ENCODE measurements at places on chromosomes 7 and 10.

- DNase-seq, result no peak
These were observed 10.0 kb upstream of the DUSP5 start for GRCh38 chr10:110487411-110488331.

DNA sequence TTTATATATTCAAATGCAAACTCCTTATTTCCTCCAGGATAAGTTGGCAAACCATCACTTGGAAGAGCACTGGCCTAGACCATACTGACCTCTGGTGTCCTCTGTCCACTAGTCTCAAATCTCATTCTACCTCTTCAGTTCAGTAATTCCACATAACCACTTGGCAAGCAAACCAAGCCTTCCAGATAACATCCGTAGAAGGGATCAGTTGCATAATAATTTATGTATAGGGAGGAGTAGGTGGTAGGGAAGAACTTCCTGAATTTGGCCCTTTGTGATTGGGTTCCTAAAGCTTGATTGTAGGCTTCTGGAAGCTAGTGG, 55.0 kb downstream of the WAC start:
- DNase-seq, result no peak

GRCh38 chr10:8044908-8045725, 9.4 kb upstream of the GATA3 start:
- no peak for DNase-seq

DNA sequence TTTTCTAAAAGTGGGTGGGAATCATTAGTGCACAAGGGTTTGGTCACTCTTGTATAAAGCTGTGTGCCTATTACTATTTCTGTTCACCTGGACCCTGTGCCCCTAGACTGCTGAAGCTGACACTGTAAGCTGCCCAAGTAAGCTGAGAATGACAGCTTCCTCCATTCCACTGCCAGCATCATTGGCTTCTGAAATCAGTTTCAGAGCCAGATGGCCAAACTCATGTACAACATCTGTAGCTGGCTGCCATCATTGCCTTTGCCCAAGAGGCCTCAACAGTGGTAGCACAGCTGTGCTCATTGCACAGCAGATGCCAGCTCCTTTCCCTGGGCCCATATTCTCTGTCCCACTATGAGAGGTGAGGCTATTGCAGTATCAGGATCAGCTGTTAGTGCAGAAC, 165.7 kb downstream of the CPEB3 start:
- no peak for DNase-seq

DNA sequence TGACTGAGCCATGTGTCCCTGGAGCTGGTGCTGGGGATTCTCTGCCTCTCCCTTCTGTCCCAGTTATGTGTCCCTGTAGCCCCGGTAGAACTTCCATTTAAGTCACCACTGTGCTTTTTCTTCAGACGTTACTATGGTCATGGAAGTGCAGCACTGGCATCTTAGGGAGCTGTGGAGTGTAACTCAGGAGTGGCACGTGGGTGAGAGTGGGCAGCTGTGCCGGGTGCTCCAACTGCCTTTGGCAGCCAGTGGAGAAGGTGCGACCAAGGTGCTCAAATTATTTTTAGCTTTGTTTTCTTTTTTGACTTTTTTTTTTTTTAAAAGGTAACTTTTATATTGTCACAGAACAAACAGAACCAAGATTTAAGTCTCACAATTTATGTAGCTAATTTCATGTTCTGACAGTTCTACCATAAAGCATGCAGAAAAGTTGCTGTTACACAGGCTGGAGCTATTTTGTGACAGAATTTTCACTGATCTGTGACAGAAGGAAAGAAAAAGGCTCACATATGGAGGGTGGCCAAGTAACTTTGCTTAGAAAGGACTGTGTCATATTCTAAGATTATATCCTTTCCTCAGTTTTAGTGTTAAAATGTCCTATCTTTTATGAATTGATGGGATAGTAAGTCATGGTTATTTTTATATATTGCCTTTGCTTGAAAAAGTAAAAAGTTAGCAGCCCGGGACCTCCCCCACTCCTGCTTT, 73.9 kb downstream of the SH2D4B start:
- no peak for DNase-seq

DNA sequence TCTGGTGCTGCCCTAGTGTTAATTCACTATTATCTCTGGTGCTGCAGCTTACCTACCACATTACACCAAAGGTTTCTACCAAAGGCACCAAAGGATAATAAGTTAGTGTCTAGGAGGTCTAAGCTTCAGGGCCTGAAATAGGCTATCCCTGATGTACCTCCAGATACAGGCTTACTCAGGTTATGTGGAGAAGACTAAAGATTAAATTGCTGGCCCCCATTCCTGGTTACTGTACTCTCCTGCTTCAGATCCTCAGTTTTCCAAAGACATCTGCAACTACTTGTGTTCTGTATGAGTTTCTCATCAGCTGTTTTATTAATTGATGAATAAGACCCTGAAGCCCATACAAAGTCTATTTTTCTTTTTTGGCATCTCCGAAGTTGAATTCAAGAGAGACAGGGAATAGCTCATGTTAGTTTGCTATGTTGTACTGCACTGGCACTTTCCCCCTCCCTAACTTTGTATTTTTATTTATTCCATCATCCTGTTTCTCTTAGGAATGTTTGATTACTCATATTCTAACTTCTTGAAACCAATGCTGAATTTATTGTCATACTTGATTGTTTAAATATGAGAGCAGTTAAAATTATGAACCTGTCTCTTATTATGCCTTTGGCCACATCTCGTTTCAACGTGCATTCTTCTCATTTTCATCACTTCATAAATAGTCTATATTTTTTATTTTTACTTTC, 85.9 kb downstream of the PON1 start:
- DNase-seq, result no peak

GRCh38 chr10:21260506-21261149, 264.9 kb downstream of the SKIDA1 start:
- no peak for DNase-seq

DNA sequence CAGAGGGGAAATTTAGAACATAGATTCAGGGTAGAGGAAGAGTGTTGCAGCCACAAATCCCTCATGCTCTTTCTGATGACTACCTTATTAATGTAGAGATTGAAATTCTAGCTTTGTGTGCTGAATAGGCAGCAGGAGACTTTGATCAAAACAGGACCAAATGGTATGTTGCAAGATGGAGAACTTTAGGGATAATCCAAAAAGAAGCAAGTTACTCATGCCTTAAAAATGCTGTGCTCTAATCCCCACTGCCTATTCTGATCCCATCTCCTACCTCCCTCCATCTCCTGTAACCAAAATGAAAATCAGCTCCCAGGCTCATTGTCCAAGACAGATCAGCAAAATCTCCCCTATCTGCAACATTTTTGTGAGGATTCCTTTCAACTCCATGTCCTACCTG, 31.3 kb downstream of the CH25H start:
- DNase-seq, result no peak

DNA sequence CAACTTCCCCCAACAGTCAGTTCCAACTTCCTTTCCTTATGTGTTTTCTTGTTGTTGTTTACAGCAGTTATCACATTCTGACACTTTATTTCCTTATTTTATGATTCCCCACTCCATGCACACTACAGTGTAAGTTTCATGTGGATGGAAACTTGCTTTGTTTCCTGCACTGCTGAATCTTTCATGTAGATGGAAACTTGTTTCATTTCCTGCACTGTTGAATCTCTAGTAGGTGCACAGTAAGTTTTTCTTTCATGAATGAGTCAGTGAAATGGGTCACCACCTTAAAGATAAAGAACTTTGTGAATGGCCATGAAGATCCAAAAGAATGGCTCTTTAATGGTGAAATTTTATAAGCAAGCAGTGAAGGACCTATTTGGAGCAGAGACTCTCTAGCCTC, 61.4 kb downstream of the SHOC2 start:
- DNase-seq, result no peak

GRCh38 chr7:29859524-29860185, 53.3 kb downstream of the WIPF3 start:
- no peak for DNase-seq

All from stimulated activated CD4-positive, alpha-beta T cell treated with anti-CD3 and anti-CD28 coated beads, Interleukin-1b, Interleukin-23, amount 100 ng/mL, for 1 hour (primary cell).